ENCODE measurements at places on chromosomes 4 and X.

DNA sequence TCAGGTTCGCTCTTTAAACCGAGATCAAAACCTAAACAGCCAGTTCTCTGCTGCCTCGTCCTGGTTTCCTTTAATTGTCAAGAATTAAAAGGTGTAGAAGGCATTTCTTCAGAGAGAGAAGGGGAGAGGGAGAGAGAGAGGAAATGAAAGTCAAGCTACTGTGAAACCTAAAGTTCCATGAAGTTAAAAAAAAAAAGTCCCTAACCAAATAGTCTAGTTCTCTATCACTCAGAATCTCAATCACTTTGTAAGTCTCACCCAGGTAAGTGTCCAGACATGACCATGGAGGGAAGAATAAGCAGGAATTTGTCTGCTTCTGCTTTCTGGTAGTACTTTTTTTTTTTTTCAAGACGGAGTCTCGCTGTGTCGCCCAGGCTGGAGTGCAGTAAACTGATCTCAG, 18.8 kb upstream of the SMIM14 start:
- no peak for DNase-seq

- DNase-seq: no peak
These were observed 132.9 kb downstream of the AFF2 start for GRCh38 chrX:148633218-148633908.

GRCh38 chrX:10634392-10635161, 14.2 kb upstream of the MID1 start:
- no peak for DNase-seq

DNA sequence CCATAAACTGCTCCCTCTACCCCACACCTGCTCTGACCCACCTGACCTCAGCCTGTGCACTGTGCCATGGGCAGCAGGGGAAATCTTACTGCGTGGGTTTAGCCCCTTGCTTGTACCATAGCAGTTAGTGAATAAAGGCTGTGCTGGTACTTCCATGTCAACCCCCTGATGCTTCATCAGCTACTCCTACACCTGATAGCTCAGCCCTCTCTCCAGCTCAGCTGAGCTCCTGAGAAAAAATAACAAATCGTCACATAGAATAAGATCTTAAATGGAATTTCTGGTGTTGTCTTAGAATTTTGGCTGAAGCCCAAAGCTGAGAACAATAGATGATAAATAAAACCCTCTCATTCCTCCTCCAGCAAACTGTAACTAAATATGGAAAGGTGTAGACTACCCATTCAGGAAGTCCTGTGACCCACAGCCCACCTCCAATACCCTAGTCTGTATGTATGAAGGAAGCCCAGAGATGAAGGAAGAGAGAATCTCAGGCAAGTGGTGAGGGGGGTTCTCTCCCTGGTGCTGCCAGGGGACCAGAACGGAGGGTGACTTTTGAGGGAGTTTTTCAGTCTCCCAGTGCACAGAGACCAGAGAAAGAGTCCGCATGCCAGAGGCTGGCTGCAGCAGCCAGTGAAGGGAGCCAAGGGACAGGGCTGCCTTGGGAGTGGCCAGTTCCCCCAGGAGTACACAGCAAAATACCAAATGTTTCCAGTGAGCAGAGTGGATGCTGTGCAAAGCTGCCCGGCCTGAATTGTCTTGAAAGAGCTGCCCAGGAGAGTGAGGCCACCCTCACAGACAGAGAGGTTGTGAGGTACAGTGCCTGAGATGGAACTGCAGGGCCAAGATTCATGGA, 227.3 kb downstream of the QDPR start:
- DNase-seq: no peak

DNA sequence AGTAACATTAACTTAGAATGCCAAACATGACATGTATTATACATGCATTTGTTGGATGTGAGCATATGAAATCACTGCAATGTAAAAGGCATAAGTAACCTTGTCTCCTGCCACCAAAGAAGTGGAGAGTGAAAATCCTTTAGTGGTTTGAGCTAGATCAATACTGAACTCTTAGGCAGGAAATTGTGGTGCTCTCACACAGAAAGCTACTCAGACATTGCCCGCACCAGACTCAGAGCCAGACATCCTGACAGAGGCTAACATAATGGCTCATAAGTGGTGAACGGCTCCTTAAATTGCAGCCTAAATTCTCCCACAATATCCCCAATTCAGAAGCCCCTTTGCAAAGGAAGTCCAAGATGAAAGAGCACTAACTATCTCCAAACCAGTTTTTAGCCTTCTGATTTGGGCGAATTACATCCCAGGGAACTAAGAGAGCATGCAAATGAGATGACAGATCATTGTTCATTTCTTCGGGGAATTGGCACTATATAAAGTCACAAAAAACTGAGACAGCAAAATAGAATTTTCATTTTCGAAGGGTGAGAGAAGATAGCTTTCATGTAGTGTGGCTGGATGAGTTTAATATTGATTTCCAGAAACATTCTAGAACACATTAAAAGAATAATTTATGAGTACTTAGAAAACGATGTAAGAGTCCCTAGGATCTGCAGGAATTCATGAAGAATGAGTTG, 233.6 kb upstream of the RPS6KA3 start:
- DNase-seq: no peak
